ENCODE measurements at places on chromosomes 5 and 9. TPM values are rescaled to one million over a fixed set of nuclear protein-coding genes. Genes with fewer than 3 reads are reported as not detected.

- DNase-seq: no peak
- H3K27me3 ChIP-seq: no peaks in the 10 kb centered on the region
- no peaks in the 10 kb centered on the region for H3K36me3 ChIP-seq
- H3K27ac ChIP-seq: no peak overlapping the region
- no peak overlapping the region for H3K4me3 ChIP-seq
- no peaks in the 10 kb centered on the region for H3K4me1 ChIP-seq
Observed at GRCh38 chr9:108180541-108180940, 675.2 kb downstream of the ACTL7B start.

DNA sequence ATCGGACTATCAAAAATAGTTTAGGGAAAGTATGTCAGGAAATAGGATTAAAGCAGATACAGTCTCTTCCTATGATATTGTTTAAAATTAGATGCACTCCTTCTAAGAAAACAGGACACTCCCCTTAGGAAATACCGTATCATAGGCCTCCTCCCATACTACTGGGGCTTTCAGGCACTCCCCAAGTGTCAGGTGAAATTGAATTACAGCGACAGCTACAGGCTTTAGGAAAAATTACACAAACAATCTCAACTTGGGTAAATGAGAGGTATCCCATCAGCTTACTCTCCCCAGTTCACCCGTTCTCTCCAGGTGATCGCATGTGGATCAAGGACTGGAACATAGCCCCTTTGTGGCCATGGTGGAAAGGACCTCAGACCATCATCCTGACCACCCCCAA is 110.4 kb upstream of the EPB41L4A start:
- H3K4me3 ChIP-seq: no peak overlapping the region
- no peaks in the 10 kb centered on the region for H3K36me3 ChIP-seq
- no peak overlapping the region for H3K27ac ChIP-seq
- no peak for DNase-seq
- no peaks in the 10 kb centered on the region for H3K27me3 ChIP-seq
- H3K4me1 ChIP-seq: no peaks in the 10 kb centered on the region

- H3K4me1 ChIP-seq: peaks cover 79% of the 10 kb centered on the region
- peak overlapping the region; percentile 50 for H3K27ac ChIP-seq
- H3K36me3 ChIP-seq: no peaks in the 10 kb centered on the region
- no peaks in the 10 kb centered on the region for H3K27me3 ChIP-seq
- no peak overlapping the region for H3K4me3 ChIP-seq
- DNase-seq: no peak
Observed at GRCh38 chr9:36138901-36139300, 2.4 kb downstream of the GLIPR2 start.

CD74 gene
- 703 TPM for polyA plus RNA-seq

SHOC1 gene
- polyA plus RNA-seq: 0.13 TPM

DNA sequence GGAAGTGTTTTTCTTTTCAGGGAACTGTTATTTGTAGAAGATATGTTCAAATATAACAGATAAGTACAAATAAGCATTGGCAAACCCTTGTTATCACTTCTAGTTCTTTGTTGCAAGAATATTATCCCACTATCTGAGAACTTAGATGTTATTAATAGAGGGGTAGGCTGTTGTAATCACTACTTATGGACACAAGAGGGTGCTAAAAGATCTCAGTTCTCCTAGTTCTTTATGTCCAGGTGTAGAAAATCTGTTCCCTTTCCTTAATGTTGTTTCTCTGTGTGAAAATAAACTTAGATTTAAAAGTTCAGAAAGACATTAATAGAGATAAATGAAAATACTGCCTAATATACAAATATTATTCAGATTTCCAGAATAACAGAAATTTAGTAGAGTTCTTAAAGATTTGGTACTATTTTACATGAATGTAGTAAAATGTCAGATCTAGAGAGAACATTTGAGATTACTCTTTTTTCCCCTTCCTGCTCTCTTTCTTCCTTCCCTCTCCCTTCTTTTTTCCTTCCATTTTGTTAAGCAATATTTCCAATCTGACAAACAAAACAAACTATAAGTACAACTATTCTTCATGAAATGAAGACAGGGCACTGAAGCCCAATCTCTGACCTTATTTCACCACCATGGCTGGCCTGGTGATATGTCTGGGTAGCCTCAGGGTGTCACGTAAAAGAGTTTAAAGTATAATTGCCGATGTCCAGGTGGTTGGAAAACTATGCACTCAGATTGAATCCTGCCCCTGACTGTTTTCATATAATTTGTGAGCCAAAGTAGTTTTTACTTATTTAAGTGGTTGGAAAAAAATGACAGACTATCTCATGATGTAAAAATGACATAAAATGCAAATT is 43.6 kb upstream of the C5orf46 start:
- H3K27me3 ChIP-seq: no peaks in the 10 kb centered on the region
- H3K4me3 ChIP-seq: no peak overlapping the region
- no peaks in the 10 kb centered on the region for H3K4me1 ChIP-seq
- no peak for DNase-seq
- no peak overlapping the region for H3K27ac ChIP-seq

EGR1 gene
- polyA plus RNA-seq: 1.4 TPM

Data from CD4-positive, alpha-beta memory T cell (primary cell).